ENCODE measurements at places on chromosomes 12 and 14.

GRCh38 chr14:56498112-56498511 is 81.5 kb upstream of the TMEM260 start:
- no peak for DNase-seq

DNA sequence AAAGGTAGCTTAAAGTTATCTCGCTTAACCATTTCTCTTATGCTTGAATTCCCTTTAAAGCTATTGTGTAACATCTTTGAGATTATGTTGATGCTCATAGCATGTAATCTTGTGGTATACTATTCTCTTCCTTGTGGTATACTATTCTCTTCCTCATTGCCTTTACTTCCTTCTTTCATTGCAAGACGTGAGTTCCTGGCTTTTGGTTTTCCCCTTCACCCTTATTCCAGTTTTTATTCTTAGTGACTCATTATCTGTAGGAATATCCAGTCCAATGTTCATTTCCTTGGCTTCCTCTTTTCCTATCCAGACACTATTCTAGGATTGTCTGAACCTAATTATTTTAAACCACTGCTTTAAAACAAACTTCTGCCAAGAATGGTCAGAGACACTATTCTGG is 564.0 kb downstream of the CCER1 start:
- DNase-seq: no peak

GRCh38 chr12:84658877-84659276 is 253.7 kb downstream of the SLC6A15 start:
- DNase-seq: no peak

DNA sequence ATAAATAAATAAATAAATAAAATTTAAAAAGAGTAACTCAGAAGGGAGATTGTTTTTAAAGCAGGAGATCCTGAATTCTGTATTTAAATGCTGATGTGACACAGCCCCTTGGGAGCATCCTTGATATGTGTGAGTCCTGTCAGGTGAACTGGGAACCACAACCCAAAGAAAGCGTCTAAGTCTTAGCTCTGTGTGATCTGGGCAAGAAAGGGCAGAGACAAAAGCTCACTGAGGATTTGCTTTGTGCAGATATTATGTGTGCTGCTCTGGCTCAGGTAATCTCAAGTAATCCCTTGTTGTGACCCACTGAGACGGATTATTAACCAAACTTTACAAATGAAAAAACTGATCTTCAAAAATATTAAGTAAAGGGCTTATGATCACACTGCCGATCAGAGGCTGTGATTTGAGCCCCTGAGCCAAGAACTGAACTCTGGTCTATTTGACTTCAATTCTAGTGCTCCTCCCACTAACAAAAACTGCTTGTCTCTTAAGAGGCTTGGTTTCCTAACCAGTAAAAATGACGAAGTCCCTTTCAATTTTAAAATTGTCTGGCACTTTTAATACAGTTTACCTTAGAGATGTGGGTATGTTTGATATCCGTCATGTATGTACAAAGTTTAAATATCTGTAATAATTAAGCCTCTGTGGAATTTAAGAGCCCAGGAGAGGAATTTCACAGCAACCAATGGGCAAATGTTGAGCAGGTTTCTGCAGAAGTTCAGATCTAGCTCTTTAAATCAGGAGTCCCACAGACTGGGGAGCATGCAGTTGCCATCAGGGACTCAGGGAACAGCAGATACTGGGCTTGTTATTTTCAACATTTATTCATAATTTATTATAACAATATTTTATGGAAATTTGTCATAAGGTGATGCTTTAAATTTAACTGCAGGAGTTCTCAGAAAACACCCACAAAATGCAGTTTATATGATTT is 46.1 kb downstream of the CPM start:
- no peak for DNase-seq

DNA sequence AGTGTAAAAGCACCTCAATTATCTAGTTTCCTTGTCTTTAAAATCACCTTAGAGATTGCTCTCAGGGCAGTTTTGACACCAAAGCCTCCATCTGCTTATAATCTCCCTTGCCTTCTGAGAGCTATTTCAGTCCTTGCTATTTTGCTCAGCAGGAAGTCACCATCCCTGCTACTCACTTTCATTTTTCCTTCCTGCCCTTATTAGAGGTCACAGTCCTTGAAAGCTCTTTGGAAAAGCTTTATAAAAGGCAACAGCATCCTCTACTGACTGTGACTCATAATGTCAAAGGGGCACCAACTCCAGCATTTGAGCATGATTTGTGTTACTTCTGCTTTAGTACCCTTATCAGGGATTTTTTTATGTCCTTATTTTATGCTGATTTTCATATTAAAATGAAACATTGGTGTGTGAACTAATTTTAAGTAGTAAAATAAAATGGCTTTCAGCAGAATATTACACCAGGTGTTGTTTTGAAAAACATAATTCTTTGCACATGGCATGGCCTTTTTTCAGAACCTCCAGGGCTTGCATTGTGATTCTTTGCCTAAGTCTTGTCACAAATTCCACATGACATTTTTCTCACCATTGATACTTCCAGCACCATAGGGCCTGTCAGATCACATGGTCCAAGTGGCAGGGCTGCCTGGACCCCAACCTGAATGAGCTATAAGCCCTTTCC is 213.0 kb downstream of the ADAMTS20 start:
- DNase-seq: no peak
